ENCODE measurements at places on chromosomes 12 and 14.

DNA sequence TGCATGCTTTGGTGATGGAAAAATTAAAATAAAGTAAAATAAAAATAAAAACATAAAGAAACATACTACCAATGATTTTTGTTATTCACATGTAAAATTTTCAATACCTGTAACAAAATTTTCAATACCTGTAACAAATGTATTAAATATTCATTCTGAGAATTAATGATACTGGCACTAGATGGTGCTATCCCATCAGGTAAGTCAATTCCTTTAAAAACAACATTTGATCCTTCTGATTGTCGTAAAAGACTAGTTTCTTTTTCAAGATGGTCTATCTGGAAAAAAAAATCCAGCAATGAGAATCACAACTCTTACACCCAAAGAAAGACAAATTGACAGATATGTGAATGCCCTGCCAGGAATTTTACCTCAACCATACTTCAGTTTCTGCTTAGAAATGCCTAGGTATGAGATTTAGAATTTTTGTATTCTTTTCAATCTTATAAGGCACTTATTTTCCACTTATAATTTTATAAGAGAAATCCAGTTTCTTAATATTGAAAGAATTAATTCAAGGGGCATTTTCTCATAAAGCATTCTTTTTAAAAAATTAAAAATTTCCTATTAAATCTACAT is 30.7 kb downstream of the CEP290 start:
- no peak for DNase-seq

DNA sequence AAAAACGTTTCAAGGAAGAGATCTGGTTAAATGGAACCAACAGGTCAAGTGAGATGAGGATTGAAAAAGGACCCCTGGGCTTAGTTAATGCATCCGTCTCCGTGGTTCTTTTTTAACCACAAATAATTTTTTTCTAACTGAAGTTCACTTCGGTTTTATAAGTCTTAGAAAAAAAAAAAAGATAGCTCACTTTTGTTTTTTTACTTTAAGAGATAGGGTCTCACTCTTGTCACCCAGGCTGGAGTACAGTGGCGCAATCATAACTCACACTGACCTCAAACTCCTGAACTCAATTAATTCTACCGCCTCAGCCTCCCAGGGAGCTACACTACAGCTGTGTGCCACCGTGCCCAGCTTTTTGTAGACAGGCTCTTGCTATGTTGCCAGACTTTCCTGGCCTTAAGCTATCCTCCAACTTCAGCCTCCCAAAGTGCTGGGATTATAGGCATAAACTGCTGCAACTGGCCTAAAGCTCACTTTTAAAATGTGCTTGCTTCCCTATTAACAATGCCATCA is 11.8 kb downstream of the HNRNPC start:
- DNase-seq, result no peak

GRCh38 chr12:44497044-44497443 is 379.1 kb downstream of the NELL2 start:
- no peak for DNase-seq

- no peak for DNase-seq
Observed at GRCh38 chr14:31677052-31677451, 115.8 kb downstream of the NUBPL start.

DNA sequence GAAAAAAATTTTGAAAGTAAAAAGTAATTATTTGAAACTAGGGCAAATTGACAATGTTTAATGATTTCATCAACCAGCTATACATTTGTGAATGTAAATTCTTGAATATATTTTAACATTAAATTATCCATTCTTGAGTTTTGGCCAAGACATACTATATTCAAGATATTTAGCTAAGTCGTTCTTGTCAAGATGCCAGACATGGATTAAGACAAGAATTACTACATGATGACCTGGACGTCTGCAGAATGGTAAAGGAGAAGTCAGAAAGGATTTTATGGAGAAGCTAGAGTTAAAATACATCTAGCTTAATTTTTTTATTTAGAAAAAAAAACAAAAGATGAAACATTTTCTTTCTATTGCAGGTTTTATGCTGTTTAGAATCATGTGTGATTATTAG is 255.8 kb downstream of the TMTC2 start:
- DNase-seq, result no peak

- DNase-seq, result no peak
Observed at GRCh38 chr12:93612776-93613175, 40.3 kb downstream of the SOCS2 start.

- no peak for DNase-seq
Observed at GRCh38 chr12:26821212-26821701, 11.7 kb downstream of the ITPR2 start.

DNA sequence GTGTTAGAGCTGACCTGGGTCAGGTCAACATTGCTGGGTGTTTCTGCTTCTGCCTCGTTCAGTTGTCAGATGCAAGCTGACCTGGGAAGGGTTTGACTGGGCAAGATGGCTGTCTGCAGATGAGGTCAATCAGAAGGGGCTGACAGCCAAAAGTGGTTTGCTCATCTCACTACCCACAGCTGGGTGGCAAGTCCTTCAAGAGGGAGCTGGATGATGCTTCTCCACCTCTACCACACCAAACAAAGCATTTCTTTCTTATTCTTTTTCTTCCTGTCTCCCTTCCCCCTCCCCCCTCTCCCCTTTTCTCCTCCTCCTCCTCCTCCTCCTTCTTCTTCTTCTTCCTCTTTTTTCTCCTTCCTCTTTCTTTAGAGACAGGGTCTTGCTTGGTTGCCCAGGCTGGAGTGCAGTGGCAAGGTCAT is 268.2 kb upstream of the PLEKHG7 start:
- no peak for DNase-seq

DNA sequence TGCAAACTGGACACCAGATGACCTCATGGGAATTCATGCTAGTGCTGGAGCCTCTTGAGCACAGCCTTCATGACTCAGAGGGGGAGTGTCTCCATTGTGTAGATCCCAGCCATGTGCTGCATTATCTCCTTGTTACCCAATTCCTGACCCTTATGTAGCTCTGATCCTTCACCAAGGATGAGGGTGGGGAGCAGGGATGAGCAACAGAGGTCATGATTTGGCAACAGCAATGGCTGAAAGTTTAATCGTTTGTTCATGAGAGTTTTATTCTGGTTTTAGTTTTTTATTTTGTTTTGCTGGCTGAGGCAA is 9.5 kb upstream of the BDKRB1 start:
- DNase-seq, result no peak

DNA sequence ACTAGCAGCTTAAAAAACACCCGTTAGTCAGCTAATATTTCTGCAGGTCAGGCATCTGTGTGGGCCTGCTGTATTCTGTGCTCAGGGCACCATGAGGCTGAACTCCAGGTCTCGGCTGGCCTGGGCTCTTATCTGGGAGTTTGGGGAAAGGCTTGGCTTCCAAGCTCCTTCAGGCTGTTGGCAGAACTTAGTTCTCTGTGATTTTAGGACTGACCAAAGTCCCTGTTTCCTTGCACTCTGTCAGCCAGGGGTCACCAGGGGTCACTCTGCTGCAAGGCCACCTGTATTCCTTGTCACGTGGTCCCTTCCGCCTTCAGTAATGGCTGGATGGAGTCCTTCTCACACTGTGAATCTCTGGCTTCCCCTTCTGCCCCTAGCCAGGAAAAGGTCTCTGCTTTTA is 586.4 kb downstream of the AACS start:
- DNase-seq, result no peak

GRCh38 chr12:78181544-78182162 is 351.0 kb downstream of the NAV3 start:
- no peak for DNase-seq

GRCh38 chr12:120538281-120539156 is 4.4 kb downstream of the RNF10 start:
- no peak for DNase-seq

GRCh38 chr14:104977008-104977680 is 1.0 kb downstream of the AHNAK2 start:
- DNase-seq, result no peak

DNA sequence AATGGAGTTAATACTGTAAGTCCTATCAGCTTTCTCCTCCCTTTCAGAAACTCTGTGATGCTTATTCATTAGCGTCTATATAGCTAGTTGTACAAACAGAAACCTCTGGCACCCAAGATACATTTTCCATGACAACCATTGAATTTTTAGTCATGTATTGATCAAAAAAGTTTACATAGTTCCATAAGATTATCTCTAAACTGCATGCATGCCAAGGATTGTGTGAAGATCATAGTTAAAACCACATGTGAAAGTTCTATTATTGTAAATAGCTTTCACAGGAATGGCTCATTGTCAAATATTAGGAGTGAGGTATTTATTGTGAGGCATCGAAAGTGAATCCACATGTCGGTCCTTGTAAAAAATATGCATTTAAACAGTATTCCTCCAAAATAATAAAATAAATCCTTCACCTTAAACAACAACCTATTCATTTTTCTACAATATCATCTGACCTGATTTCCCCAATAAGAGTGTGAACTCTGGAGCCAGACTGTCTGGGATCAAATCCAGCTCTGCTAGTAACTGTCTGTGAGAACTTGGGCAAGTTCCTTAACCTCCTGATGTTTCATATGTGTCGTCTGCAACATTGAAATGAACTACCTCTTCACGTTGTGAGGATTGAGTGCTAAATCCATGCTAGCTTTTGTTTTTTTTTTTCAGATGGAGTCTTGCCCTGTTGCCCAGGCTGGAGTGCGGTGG is 10.6 kb upstream of the CDKL1 start:
- DNase-seq, result no peak

- DNase-seq, result no peak
Observed at GRCh38 chr12:3019005-3019680, 58.0 kb upstream of the TSPAN9 start.

GRCh38 chr14:100440758-100441203 is 117.6 kb downstream of the SLC25A47 start:
- no peak for DNase-seq

GRCh38 chr12:93583627-93584392 is 11.3 kb downstream of the SOCS2 start:
- no peak for DNase-seq

DNA sequence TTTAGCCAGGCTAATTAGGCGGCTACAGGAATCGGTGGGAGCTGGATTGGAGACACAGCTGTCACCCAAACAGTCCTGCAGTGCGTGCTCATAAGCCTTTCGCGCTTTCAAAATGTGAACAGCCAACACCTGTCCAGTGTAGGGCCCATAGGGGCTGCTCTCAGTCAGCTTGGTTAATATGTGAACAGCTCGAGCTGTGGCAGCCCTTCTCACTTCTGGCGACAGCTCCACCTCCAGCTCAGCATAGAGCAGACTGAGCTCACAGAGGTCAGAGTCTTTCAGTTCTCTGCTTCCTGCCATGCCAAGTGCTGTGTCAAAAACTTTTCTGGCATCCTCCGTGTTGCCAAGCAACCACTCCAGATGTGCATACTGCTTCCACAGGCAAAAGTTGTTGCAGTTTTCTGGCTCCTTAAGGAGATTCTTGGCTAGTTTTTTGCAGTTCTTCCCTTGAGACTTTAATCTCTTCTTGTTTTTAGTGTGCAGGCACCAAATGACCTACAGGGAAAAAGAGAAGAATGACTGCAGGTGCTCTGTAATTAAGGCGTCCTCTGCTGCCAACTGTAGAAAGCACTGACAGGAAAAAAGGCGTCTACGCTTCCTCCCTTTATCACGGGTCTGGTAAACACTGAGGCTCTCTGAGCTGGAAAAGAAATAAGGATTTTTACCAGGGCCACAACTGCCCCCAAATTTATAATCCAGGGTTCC is 32.5 kb downstream of the PSMC1 start:
- peak; percentile 50 for DNase-seq

DNA sequence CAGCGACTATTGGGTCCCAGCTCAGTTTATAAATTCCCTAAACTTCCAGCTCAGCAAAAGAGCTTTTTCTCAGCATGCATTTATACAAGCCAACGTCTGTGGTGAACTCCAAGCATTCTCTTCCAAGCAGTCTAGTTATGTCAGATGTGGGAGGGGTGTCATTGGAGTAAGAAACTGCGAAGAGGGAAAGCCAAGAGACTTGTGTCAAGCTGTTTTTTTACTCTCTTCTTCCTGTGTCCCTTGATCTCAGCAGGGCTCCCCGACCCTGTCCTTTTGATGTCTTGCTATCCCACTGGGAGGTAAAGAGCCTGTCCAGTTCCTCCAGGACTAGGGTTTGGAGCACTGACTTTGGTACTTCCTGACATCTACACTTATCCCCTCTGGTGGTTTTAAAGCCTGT is 69.0 kb downstream of the PPM1H start:
- DNase-seq, result no peak

- no peak for DNase-seq
Observed at GRCh38 chr12:45426294-45426693, 210.4 kb downstream of the ANO6 start.

DNA sequence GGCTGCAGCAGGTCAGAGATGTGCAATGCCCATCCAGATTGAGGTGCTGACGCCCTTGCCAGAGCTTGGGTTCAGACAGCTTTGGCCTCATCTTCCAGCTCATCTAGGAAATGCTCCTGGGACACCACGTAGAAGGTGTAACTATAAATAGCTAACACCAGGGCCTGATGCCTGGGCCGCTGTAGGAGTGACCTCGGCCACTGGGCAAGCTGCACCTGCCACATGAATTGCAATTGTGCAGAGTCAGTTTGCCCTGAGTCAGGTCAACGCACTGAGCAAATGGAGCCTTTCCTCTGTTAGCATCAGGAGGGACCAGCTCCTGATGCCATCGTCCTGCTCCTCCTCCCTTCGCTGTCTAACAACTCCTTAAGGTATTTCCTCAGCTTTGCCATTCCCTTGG is 17.4 kb upstream of the DNM1L start:
- no peak for DNase-seq

DNA sequence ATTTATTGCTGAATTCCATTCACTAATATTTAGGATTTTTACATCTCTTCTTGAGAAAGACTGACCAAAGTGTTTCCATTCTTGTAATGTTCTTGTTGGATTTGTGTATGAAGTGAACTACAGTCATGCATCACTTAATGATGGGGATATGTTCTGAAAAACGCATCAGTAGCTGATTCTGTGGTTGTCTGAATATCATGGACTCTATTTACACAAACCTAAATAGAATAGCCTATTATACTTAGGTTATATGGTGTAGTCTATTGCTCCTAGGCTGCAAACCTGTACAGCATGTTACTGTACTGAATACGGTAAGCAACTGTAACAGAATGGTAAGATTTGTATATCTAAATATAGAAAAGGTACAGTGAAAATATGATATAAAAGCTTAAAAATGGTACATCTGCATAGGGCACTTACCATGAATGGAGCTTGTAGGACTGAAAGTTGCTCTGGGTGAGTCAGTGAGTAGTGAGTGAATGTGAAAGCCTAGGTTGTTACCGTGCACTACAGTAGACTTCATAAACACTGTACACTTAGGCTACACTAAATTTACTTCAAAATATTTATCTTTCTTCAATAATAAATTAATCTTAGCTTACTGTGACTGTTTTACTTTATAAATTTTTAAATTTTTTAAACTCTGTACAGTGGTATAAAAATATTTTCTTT is 27.6 kb upstream of the P2RX4 start:
- no peak for DNase-seq

DNA sequence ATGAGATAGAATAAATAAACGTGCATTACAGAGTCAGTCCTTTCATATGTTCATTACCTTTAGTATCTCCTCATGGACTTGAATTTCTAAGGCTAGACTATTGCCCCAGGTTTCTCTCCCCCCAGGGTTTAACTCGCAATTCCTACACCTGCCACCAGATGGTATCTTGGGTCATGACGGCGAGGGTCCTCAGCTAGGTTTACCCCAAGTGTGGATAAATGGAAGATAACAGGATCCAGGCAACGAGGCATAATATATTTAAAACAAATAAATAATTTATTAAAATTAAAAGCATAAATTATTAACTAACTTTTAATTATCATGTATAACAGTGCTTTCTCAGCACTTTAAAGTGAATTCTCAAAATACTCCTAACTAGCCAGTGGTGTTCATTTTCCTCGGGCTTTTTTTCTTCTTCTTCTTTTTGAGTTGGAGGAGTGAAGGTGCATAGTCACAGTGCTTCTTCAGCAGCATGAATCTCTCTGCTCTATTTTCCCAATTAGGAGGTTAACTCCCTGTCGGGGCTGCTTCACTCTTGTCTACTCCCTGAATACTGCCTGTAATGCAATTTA is 243.5 kb upstream of the CAND1 start:
- DNase-seq, result peak; percentile 27

Measured in NCI-H1092 (cell line).